GM20000 (cell line): ENCODE measurements at places on chromosomes 6 and 20.

DNA sequence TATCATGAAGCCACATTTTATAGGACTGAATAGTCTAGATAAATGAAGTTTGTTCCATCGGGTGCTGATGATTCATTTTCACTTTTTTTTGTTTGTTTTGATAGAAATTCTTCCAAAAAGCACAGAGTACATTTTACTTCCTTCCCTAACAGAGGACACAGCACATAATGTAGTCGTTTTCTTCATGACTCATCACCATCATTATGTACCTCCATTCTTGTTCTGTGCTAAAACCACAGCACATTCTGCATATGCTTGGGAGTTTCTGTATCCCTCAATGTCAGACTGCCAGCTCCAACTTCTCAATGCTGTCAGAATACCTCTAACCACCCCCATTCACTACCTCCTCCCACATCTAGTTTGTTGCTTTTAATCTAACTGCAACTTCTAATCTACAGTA lies 1004.9 kb upstream of the ADGRB3 start:
- DNase-seq = no peak

- DNase-seq = no peak
Measured at GRCh38 chr6:134114918-134115714, 62.7 kb upstream of the SLC2A12 start.

- DNase-seq = no peak
Measured at GRCh38 chr6:157777344-157777743, 45.7 kb upstream of the SNX9 start.

GRCh38 chr6:116012471-116012949 lies 48.2 kb downstream of the FRK start:
- no peak for DNase-seq

GRCh38 chr6:83199173-83199862 lies 6.2 kb downstream of the RWDD2A start:
- DNase-seq = no peak

DNA sequence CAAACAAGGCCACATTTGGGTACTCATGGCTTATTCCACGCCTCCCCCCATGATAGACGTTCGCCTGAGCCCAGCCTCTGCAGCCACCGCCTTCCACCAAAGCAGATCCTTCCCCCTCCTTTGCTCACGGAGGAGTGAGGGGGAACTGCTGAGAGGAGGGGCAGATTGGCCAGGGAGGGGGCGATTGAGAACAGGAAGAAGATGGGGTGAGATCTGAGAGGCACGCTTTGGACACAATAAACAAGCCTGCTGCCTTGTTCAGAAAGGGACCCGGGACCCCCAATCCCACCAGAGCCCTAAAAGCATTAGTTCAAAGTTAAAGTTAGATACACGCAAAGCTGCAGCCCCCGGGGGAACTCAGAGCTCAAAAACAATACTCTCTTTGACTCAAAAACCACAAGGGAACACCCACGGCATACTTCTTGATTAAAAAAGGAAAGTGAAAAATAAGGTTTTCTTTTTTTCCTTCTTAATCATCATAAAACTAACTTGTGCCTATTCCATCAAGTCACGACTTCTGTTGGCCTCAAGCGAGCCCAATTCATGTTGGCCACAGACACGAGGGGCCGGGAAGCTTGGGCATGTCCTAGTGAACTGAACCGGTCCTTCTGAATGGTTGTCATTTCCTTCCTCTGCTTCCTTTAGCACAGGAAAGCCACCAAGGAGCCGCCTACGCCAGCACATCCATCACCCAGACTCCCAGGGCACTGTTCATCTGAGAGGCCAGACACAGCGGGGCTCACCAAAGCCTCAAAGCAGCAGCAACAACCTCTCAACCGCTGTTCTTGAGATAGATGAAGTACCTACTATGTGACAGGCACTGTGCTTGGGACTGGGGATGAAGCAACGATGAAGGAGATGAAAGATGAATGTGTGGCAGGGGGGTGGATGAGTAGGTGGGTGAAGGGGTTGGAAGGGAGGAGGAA lies 44.7 kb downstream of the NFATC2 start:
- peak; percentile 78 for DNase-seq

DNA sequence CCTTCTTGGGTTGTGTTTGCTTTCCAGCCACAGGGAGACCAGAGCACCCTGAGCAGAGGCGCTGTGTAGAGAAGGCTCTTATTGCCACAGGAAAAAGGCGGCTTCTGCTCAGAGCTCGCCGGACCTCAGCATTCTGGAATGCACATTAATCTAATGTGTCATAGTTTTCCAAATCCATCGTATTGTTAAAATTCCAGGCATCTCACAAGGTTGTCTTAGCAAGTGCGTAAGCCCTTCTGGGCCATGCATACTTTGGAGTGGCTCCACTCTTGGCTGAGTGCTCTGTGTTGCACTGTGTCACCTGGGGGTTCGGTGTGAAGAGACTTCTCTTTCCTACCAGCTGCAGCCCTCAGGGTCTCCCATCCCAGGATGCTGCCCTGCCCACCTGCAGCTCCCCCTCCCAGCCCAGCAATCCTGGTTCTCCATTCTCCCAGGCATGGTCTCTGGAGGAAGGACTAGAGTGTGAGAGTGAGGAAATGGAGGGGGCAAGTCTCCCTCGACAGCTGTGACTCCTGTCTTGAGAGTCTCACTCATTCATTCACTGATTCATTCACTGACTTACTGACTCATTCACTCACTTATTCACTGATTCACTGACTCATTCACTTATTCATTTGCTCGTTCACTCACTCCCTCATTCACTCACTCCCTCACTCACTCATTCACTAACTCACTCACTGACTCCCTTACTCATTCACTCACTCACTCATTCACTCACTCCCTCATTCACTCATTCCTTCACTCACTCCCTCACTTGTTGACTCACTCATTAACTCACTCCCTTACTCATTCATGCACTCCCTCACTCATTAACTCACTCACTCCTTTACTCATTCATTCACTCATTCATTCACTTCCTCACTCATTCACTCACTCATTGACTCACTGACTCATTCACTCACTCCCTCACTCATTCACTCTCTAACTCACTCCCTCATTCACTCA lies 83.7 kb upstream of the MPC1 start:
- DNase-seq = no peak

- DNase-seq = no peak
Measured at GRCh38 chr6:149974825-149975224, 11.1 kb downstream of the ULBP1 start.

- no peak for DNase-seq
Measured at GRCh38 chr6:75275067-75275466, 9.5 kb downstream of the TMEM30A start.

- DNase-seq = no peak
Measured at GRCh38 chr6:151811081-151811480, 3.6 kb downstream of the ESR1 start.

DNA sequence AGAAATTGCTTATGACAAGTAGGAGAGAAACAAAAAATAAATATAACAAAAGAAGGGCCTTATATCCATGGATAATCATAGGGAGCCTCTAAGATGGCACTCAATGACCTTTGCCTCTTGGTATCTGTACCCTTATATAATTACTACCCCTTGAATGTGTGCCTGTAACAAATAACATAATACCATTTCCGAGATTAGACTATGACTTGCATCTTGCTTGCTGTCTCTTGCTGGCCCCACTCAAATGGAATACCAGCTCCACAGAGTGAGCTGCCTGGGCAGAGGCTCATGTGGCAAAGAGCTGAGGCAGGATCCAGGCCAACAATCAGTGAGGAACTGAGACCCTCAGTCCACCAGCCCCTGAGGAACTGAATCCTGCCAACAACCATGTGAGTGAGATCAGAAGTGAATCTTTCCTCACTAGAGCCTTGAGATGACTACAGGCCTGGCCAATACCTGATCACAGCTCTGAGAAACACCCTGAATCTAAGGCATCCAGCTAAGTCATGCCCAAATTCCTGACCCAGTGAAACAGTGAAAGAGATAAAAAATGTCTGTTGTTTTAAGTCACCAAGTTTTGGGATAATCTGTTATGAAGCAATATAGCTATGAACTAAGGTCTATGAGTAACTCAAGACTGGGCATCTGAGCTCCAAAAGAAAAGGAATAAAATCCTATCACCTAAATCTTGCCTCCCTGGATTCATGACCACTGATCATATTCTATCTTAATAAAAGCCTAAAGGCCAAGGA lies 5.5 kb downstream of the KATNA1 start:
- DNase-seq = no peak

DNA sequence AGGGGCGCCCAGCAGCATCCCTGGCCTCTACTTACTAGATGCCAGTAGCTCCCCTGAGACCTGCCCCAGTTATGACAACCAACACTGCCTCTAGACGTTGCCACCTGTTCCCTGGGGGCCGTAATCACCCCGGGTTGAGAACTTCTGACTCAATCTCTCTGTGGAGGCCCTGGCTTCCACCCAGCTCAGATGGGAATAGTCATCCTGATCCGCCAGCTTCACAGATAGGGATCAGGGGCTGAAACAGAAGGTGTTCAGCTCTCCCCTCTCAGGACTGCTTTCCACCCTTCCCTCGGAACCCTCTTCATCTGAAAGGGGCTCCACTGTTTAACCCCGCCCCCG lies 3.3 kb downstream of the CAPN11 start:
- DNase-seq = no peak

GRCh38 chr6:21885532-21886114 lies 292.1 kb downstream of the SOX4 start:
- DNase-seq = no peak

DNA sequence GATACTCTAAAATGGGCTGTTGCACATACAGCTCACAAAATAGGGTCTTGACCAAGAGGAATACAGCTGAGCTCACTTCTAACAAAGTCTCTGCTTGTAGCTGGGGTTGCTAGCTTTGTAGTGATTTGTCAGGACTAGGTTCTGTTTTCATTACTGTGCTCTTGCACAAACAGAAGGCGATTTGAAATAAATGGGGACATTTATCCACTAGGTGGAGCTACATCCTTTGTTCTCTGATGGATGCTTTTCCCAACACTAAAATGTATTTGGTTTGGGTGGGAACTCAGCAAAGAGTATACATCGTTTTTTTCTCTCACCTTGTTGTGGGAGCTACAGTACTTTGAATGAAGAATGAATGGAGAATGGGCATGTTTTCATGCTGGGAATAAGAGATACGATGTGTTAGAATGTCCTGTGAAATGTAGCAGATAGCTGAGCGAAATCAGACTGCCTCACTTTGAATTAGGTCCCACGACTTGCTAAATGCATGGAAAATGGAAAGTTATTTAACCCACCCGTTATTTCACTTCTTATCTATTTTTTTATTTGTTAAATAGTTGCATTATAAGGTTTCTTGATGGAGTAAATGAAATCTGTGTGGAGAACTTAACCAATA lies 494.7 kb upstream of the MAP3K7 start:
- DNase-seq = peak; percentile 35

GRCh38 chr6:117072781-117073180 lies 192.6 kb upstream of the VGLL2 start:
- no peak for DNase-seq

GRCh38 chr6:17621003-17621402 lies 20.9 kb downstream of the FAM8A1 start:
- no peak for DNase-seq

GRCh38 chr6:161257793-161258457 lies 15.9 kb downstream of the AGPAT4 start:
- no peak for DNase-seq

DNA sequence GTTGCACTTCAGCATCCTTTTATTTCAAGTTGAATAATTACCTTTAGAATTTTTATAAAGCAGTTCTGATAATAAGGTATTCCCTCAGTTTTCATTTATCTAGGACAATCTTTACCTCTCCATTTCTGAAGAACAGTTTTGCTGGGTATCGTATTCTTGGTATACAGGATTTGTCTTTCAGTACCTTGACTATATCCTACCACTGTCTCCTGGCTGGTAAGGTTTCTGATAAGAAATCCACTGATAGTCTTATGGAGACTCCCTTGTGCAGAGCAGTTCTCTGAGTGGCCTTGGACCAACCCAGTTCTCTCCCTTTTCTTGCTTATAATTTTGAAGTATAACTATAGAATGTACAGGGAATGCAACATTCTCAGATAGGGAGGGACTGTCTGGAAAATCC lies 51.3 kb upstream of the SAMD3 start:
- DNase-seq = no peak

DNA sequence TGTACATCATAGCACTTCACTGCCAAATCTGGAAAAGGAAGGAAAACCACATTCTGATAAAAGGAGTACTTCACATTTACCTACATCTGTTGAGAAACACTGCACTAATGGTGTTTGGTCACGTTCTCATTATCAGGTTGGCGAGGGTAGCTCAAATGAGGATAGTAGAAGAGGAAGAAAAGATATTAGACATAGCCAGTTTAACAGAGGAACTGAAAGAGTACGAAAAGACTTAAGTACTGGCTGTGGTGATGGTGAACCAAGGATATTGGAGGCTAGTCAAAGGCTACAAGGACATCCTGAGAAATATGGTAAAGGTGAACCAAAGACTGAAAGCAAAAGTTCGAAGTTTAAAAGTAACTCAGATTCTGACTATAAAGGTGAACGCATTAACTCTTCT lies 32.0 kb upstream of the GJA10 start:
- DNase-seq = peak; percentile 28

- DNase-seq = no peak
Measured at GRCh38 chr6:112511441-112511840, 164.3 kb downstream of the RFPL4B start.

- no peak for DNase-seq
Measured at GRCh38 chr6:120230008-120230407, 880.4 kb upstream of the MAN1A1 start.

- DNase-seq = no peak
Measured at GRCh38 chr6:7904654-7905319, 5.8 kb downstream of the TXNDC5 start.

DNA sequence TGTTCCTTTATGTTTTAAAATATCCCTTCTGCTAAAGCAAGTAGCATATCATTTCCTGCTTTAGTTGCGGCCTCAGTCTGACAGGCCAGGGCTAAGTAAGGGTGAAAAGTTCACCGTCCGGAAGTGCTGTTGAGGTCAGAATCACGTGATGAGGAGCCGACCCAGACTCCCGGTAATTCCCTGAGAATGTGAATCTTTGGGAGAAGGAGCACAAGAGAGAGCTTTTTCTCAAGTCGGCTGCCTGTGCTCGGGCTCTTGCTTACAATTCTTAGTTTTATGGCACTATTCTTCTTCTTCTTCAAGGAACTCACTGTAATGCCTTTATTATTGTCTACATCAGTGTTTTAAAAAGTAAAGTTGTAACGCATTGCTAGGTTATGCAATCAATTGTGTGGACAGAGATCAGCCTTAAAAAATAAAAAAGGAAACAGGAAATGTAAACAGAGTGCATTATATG lies 309.3 kb downstream of the PRL start:
- DNase-seq = peak; percentile 41

DNA sequence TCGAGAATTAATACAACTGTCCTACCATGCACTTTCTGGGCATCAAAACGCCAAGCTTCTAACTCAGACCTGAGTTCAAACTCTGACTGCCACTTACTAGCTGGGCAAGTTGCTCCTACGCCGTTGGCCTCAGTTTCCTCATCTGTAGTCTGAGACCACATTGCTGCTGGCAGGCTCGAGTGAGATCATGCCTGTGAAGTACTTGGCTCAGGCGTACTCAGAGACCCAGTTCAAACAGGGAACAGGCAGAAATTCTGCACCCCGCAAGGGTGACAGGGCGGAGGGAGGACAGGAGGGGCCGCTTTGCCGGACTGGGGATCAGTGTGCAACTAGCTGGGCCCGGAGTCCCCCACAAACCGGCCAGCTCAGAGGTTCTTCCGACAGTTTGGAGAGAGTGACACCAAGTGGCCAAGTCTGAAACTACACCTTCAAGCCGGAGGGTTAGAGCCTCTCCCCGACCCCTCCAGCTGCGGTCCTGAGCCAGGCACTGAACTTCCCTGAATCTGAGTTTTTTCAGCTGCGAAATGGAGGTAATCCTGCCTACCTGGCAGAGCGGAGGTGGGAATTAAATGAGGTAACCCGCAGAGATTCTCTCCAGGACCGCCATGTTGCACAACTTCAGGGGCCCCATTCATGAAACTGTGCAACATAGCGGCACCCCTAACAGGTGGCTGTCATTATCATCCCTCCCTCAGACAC lies 46.0 kb upstream of the PTPN1 start:
- peak; percentile 59 for DNase-seq
